ENCODE measurements at places on chromosomes 11 and 22.

DNA sequence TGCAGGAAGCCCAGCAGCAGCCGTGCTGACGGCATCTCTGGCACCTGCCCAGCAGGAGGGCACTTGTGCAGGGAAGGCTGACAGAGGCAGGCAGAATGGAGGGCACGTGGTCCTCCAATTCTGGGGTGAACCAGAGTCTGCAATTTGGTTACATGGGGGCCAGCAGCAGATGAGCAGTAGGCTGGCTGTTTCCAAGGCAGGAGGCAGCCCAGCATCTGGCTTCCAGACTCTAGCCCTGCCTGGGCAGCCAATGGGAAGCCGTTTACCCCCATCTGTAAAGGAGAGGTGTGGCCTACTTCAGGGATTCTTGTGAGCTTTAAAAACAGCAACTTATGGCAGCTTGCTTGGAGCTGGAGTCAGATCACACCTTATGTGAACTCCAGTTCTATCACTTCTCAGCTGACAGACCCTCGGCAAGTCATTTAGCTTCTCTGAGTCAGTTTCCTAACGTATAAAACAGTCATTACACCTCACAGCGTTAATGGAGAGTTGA lies 27.9 kb upstream of the RASL10A start:
- DNase-seq = no peak

DNA sequence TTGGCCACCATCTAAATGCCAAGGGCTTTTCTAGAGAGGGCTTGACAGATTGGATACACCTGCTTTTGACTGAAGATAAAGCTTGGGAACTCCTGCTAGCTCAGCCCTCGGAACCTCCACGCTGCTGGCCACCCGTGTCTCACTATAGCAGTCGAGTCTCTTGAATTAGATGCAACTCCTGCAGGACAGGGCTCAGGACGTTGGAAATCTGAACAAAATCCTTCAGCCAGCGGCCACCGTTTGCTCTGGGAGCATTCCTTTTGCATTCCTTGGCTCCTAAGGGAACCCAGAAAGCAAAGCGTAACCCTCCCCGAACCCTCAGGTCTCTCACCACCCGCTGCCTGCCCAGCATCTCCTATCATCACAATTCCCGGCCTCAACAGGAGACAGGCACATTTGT lies 77.8 kb downstream of the GRIK4 start:
- DNase-seq = no peak

- no peak for DNase-seq
Measured at GRCh38 chr22:16975155-16975885, 32.7 kb downstream of the GAB4 start.

GRCh38 chr22:17675584-17675983 lies 37.0 kb downstream of the BCL2L13 start:
- DNase-seq = no peak

- no peak for DNase-seq
Measured at GRCh38 chr22:47299211-47299862, 536.9 kb downstream of the TBC1D22A start.

DNA sequence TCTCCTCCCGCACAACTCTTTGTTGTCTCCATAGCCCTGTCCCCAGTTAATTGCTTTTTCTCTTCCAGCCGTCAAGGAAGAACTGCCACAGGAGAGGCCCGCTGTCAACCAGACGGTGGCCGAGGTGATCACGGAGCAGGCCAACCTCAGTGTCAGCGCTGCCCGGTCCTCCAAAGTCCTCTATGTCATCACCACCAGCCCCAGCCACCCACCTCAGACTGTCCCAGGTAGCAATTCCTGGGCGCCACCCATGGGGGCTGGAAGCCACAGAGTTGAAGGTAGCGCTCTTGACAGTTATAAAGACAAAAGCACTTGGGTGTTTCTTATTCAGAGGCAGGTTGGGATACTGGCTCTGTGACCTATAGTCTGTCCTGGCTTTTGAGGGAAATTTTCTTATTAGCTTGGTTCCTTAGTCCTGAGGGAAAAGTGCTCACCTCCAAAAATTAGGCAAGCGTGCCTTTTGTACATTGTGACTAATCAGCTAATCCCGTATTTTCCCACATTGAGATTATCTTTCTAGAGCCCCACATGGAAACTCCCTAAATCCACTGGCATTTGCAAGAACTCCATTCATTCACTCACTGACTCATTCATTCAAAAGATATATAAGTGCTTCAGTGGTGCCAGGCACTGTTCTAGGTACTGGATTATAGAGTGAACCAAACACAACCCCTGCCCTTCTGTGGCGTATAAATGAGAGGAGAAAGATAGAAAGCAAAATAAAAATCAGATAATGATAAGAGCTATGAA lies 65.9 kb downstream of the KREMEN1 start:
- DNase-seq = no peak

DNA sequence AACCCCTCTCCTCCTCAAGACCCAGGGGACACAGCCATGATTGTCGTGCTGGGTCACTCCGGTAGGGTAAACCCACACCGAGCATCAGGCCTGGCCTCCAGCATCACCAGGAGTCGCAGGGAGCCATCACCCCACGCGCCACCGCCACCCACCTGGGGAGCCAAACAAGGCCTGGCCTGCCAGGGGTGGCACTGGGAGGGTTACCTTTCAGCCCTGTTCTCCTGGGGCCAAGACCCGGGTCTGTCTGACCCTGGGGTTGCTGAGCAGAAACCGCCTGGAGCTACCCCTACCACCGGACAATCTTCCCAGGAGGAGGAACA lies 39.3 kb upstream of the NNMT start:
- DNase-seq = no peak

- DNase-seq = no peak
Measured at GRCh38 chr22:49961601-49962011, 1.0 kb downstream of the PIM3 start.

DNA sequence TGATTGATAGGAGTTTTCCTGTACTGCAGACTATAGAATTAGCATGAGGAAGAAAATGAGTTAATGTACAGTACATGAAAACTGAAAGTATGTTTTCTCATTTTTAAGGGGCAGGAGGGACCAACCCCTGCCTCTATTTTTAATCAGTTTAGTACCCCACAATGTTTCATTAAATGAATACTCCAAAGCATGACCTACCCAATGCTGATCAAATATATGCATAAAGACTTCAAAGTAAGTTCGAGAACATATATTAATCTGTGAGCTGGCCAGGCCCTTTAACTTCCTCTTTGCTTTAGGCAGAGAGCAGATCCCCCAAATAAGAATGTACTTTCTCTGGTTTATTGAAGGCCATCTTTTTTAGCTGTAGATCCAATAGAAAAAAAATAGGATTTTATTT lies 161.0 kb downstream of the FCHSD2 start:
- no peak for DNase-seq

- DNase-seq = no peak
Measured at GRCh38 chr11:64893194-64894069, 15.0 kb upstream of the EHD1 start.

- peak; percentile 83 for DNase-seq
Measured at GRCh38 chr22:46763051-46763705, 728 bp downstream of the TBC1D22A start.

DNA sequence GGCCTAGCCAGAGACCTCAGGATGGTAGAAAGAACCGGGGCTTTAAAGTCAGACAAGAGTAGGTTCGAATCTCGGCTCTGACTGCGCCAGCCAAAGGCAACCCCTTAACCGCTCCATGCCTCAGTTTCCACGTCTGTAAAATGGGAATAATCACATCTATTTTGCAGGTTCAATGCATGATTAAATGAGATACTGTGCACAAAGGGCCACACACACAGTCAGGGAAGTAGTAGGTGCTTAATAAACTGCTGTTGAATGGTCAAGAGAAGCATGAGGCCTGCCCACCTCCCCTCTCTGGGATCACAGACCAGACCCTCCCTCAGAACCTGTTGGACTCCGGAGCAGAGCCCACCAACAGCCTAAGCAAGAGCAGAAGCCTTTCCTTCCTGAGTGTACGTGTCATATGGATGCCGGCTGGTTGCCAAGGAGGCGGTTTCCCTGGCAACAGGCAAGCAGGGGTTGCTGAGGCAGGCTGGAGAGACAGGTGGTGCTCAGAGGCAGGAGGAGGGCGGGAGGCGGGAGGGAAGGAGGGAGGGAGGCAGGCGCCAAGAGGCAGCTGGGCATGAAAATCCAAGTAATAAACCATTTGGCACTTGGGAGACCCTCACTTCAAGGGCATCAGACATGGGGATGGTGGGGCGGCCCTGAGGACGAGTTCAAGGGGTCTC lies 43.9 kb downstream of the NFAM1 start:
- no peak for DNase-seq

DNA sequence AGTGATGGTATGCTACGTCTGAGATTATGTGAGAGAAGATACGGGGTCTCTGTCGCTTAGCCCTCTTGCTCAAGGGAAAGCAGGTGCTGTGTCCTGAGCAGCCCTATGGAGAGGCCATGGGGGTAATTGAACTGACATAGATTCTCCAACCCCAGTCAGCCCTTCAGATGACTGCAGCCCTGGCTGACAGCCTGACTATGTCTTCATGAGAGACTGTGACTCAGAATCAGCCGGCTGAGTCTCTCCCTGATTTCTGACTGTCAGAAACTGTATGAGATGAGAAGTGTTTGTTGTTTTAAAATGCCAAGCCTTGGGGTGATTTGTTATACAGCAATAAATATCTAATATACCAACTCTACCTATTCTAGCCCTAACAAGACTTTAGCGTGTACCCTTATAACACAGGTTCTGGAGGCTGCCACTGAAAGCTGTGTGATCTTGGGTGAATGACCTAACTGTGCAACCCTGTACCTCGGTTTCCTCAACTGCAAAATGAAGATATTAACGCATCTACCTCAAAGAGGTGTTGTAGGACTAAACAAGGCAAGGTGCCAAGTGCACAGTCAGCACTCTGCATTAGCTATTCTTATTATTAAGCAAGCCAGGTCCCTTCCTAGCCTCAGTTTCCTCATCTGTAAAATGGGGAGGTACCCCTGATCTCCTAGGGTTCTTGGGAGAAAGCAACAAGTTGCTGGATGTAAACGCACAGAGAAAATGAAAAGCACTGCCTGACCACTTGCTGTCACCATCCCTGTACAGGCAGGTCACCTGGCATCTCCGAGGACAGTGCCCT lies 24.9 kb downstream of the SLC43A1 start:
- DNase-seq = no peak

DNA sequence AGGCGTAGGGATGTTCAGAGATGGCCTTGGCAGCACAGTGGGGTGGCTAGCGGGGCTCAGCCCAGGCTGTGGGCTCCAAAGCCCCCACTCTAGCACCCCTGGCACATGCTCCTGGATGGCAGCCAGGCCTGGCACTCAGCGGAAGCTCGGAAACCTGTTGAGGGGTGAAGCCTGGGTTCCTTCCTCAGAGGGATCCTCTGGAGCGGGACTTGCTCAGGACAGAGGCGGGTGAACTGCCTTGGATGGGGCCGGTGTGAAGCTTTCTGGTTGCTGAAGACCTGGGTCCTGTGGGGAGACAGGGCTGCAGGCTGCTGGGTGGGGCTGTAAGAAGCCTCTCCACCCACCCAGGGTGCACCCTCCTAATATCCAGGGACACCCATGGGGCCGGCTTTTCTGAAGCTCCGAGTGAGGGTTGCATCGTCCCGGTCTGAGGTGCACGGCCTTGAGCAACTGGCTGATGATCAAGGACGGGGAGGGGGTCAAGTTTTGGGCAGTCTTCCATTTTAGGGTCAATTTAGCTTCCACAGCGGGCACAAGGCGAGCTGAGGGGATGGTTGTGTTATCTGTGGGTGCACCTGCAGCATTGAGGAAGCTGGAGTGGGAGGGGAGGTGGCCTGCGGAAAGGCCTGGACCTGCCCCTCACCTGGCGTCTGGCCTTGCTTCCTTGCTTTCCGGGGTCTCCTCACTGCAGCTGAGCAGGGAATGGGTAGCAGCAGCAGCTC lies 5.2 kb downstream of the MRGPRE start:
- DNase-seq = no peak

- DNase-seq = peak; percentile 40
Measured at GRCh38 chr11:14764579-14765527, 121.2 kb downstream of the PDE3B start.

- DNase-seq = no peak
Measured at GRCh38 chr11:112783945-112784322, 177.3 kb upstream of the NCAM1 start.

- no peak for DNase-seq
Measured at GRCh38 chr11:18696638-18697225, 1.8 kb upstream of the TMEM86A start.

- DNase-seq = no peak
Measured at GRCh38 chr11:74696939-74697675, 34.1 kb downstream of the CHRDL2 start.

- DNase-seq = no peak
Measured at GRCh38 chr11:73259406-73260126, 12.6 kb upstream of the P2RY6 start.
